ENCODE measurements at places on chromosomes 6 and 20.

GRCh38 chr6:55034752-55035151 is 139.6 kb upstream of the HCRTR2 start:
- DNase-seq, result no peak

DNA sequence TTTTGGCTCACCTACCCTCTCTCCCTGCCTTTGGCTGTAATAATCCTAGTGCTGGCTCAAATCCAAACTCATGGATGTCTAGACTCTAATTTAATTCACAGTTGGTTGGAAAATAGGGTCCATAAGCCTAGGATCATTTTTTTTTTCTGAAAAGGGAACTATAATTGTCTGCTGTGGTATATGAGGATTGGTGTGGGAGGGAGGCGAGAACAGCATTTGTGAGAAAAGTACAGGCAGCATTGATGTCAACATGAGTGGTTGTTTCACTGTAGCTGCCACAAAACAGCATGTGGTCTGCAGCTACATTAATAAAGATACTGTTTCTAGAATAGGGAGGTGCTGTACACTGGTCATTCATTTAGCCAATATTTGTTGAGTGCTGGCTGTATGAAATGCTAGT is 18.6 kb upstream of the POLR1H start:
- DNase-seq, result no peak

GRCh38 chr20:37881601-37882343 is 21.2 kb upstream of the VSTM2L start:
- DNase-seq, result no peak

- DNase-seq, result no peak
These were observed 766.5 kb downstream of the BCKDHB start for GRCh38 chr6:80872951-80873308.

DNA sequence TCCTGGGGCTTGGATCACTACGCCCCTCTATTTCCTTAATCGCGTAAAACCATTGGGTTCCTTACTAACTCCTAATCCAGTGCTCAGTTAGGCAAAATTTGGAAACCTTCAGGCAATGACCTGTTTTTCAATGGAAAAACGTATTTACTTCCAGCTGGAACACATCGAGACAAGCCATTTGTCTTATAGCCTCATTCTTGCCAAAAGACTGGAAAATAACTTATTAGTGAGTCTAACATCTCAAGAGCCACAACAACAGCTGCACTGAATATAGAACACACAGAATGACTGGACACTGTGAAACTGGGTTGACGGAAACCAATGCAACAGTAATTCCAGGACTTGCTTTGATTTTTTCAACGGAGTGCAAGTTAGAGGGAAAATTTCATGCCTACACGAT is 125.2 kb upstream of the MAP3K7 start:
- DNase-seq, result no peak

DNA sequence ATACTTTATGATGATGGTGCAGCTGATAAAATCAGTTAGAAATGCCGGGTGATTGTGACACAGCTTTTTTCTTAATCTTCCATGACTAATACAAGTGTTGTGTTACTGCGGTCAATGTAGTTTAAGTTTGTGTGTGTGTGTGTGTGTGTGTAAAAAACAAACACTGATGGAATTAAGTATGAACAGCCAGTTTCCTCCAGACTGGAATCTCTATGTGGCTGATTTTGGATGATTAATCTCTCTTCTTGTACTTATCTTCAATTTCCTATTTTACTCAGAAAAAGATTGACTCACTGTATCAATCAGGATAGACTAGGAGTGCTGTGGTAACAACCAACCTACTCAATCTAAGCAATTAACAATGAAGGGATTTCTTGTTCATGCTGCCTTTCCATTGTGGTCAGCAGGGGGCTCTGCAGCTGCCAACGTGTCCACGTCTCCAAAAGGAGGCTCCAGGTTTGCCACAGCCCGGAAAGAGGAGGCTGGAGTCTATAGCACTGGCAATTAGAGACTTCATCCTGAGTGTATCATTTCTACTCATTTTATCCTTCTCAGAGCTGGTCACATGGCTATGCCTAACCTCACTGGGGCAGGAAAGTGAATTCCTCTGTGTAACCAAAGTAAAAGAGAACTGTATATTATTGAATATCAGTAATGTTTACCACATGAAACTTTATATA is 107.7 kb downstream of the CD109 start:
- DNase-seq, result peak; percentile 13

- no peak for DNase-seq
These were observed 36.1 kb downstream of the FAM110A start for GRCh38 chr20:869606-870005.

GRCh38 chr6:101403216-101403945 is 9.9 kb downstream of the GRIK2 start:
- DNase-seq, result no peak

GRCh38 chr6:138105880-138106664 is 1.1 kb downstream of the PERP start:
- DNase-seq, result no peak

DNA sequence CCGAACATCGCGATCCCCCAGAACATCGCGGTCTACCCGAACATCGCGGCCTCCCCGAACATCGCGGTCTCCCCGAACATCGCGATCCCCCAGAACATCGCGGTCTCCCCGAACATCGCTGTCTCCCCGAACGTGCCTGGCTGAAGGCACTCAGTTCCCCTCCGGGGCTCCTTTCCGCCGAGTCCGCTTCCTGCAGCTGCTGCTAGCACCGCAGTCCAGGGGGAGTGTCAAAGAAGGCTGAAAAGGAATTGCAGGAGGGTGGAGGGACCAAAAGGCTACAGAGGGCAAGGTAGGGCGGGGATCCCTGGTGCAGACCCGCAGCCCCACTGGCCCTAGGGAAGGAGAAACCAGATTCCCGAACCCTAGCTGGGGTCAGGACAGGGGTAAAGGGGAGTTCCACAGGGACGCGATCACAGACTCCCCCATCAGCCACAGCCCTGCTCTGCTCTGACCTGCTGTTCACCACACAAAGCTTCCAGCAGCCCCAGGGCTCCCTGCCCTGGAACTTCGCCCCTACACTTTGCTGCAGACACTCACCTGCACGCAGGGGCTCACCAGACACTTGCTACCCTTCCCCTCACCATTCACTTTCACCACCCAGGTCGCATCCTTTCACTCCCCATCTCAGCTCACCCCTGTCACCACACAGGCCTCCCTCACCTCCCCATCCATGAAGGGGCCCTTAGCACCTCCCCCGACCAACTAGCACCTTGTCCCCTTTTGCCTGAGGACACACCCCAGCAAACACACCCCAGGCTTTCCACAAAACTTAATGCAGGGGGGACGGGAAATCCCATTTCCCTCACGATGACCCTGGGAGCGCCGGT is 1.7 kb downstream of the ULBP1 start:
- peak; percentile 16 for DNase-seq

- DNase-seq, result no peak
These were observed 68.9 kb downstream of the MTHFD1L start for GRCh38 chr6:150934380-150934779.

DNA sequence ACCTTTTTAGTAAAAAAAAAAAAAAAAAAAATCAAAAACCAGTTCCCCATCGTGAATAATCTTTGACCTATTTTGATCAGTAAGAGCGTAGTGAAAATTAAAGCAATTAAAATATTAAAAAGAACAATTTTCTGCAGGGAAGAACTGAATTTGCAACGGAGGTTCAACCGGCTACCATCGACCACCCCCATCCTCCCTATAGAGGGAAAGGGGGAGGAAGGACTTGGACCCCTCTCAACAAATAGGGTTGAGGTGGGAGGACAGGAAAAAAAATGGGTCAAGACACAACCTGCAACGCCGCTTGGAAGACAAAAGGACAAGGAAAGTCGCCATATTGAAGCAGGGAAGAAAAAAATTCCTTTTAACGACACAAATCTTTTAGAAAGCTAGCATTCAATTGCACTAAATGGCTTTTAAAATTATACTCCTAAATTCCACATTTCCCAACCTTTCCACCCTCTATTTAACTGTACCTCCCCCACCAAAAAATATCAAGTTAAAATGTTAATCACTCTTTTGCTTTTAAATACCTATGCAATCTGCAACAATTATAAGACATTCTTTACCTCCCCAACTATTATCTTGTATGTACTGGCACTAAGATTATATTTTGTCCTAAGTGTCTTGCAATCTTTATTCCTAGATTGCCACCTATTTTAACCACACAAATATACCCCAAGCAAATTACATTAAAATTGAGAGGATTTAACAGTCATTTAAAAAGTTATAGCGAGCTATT is 1.7 kb downstream of the PPP1R10 start:
- DNase-seq, result peak; percentile 69

DNA sequence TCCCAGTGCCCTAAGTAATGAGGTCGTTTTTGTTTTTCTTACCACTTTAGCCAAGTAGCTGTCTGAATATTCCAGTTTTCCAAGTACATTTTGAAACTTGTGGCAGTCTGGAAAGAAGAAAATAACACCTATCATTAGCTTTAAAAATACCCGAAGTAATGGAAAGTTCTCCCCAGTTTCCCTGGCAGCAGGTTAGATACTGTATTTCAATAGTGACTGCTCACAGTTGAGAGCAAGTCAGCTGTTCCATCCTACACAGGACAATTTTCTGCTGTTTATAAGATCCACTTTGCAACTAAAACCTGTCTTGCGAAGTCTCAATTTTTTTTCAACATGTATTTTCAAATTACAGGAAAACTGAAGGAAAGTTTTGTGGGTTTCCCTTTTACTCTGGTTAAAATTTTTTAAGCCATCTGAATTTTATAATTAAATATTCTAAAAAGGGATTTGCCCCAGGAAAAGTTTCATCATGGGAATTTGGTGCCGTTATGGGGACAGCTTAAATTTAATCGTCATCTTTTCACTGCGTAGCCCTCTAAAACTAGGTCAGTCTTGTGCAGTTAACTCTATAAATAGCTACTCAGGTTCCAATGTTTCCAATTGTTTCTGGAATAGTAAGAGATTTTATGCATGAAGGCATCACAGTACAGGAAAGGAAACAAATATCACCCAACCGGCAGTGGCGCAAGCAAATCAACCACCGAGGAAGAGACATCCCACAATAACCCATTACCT is 96.9 kb downstream of the MBOAT1 start:
- no peak for DNase-seq

DNA sequence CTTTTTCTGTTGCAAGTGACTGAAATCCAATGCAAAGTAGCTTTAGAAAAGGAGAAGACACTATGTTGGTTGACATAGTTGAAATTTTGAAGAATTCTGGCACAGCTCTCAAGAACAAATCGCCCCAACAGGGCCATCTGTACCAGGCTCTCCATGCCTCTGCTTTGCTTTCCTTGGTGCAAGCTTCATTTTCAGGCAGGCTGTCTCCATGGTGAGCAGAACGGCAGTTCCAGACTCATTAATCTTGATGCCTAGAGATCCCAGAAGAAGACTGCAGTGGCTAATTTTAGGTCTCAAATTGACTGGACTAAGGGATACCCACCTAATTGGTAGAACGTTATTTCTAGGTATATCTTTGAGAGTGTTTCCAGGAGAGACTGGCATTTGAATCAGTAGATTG is 950.7 kb upstream of the FLRT3 start:
- no peak for DNase-seq

- peak; percentile 65 for DNase-seq
These were observed 8.0 kb downstream of the MYLIP start for GRCh38 chr6:16136621-16137450.

- peak; percentile 42 for DNase-seq
These were observed 24.2 kb downstream of the MGME1 start for GRCh38 chr20:17992847-17993513.

GRCh38 chr6:138647006-138647405 is 126.6 kb upstream of the CCDC28A start:
- no peak for DNase-seq

DNA sequence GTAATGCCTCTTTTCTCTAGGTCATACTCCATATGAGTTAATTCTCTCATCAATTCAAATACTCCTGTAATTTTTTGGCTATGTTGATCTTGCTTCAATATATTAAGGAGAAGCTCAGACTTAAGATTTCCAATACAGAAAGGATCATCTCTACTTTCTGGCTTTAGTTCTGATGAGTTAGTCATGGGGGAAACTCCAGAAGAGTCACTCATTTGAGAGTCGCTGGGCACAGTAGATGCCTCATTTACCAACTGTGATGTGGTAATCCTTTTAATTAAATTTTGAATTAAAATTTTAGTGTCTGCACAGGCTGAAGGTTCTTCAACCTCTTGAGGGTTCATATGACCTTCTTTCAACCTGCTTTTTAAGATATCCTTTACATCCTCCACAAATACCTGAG is 38.5 kb downstream of the DST start:
- DNase-seq, result no peak

DNA sequence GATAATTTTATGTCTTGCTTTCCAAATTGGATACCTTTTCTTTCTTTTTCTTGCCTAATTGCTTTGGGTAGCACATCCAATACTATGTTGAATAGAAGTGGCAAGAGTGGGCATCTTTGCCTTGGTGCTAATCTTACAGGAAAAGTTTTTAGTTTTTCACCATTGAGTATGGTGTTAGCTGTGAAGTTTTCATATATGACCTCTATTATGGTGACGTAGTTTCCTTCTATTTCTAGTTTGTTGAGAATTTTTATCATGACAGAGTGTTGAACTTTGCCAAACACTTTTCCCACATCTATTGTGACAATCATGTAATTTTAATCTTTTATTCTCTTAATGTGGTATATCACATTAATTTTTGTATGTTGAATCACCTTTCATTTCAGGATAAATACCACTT is 216.1 kb downstream of the LRFN2 start:
- no peak for DNase-seq

- DNase-seq, result no peak
These were observed 115.3 kb upstream of the ESR1 start for GRCh38 chr6:151692216-151692615.

DNA sequence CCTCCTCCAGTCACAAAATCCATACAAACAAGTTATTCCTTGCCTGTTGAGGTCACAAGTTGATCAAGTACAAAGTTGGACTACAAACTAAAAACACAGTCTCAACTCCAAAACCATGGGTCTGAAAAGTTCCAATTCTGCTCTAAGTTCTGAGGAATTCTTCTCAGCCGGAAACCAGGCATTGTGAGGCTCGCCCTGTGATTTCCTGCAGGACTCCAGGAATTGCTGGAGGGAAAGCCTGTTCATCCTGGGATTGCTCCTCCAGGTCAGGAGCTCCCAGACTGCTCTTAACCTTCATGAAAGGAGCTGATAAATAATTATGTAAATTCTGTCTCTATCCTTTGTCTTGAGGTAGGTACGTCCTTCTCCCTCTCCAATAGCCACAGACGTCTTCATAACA is 8.5 kb downstream of the TRAM2 start:
- no peak for DNase-seq

DNA sequence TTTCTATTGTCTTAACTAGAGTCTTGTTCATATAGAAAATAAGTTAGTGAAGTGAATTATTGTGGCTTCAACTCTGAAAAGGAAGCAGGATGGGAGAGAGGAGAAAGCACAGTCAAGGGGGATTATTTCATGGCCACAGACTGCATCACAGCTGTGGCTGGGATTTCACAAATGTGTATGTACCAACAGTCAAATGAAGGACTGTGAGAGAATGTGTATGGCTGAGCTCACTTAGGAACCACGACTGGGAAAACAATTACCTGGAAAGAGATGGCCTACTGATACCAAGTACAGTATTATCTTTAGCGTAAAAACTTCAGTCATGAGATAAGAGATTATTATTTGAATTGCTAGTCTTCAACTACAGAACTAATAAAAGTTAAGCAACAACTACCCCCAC is 54.9 kb downstream of the SESN1 start:
- DNase-seq, result no peak

GRCh38 chr6:15389765-15390723 is 144.2 kb downstream of the JARID2 start:
- DNase-seq, result peak; percentile 32

- no peak for DNase-seq
These were observed 162.1 kb downstream of the AIG1 start for GRCh38 chr6:143222801-143223231.
